ENCODE measurements at places on chromosomes 3 and 15. TPM values are rescaled to one million over a fixed set of nuclear protein-coding genes. Genes with fewer than 3 reads are reported as not detected.

GRCh38 chr3:60461267-60461666 lies 790.0 kb downstream of the FHIT start:
- no peak for DNase-seq

DNA sequence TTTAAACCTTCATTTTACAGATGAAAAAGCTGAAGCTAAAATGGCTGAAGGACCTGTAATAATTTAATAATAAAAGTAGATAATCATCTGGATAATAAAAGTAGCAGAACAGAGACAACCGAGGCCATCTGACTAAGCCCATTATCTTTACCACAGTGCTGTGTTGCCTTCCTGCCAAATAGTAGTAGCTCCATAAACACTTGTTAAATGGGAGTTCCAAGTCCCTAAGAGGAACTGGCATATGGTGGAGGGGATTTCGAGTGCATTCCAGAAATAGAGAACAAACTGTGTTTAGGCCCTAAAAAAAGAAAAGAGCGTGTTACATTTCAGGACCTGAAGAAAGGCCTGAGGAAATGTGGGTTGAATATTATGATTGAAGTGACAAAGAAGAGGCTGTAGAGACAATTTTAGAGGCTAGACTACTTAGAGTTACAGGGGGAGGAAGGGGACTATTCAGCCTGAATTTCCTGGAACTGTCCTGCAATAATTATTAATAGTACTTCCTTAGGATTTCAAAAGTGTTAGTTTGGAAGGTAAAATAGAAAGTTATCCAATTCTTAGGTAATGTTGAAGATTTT lies 424.3 kb downstream of the ROBO2 start:
- DNase-seq, result no peak

The C3orf22 gene
- not detected for total RNA-seq

The PRR20G gene
- total RNA-seq, result not detected

The LRRC2 gene
- 3.3 TPM for total RNA-seq

DNA sequence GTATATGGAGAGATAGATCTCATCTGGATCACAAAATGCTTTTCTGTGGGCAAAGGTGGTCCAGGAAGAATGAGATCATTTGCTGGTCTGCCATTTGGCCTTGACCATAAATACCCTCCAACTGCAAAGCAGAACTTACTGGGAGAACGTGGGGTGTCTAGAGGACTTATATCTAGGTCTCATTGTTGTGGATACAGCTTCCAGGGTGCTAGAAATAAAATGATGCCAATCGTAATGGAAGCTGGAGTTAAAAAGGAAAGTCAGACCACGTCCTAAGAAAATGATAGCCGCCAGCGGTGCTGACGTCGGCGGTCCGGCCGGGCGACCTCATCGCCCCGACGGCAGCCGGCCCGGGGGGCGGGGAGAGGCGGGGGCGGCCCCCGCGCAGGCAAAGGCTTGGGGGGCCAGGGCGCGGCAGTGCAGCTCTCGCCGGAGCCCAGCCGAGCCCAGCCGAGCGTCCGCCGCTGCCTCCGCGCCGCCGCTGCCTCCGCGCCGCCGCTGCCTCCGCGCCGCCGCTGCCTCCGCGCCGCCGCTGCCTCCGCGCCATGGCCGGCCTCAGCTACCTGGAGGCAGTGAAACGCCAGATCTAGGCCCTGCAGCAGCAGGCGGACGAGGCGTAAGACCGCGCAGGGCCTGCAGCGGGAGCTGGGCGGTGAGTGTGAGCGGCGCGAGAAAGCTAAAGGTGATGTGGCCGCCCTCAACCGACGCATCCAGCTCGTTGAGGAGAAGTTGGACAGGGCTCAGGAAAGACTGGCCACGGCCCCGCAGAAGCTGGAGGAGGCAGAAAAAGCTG lies 89.5 kb downstream of the EOMES start:
- DNase-seq, result peak; percentile 63

The CATSPER2 gene
- 0.41 TPM for total RNA-seq

GRCh38 chr3:10655105-10655504 lies 149.7 kb upstream of the ATP2B2 start:
- DNase-seq, result peak; percentile 59

The TMEM212 gene
- not detected for total RNA-seq

The ANKRD34C gene
- not detected for total RNA-seq

GRCh38 chr3:129375099-129375498 lies 53.3 kb downstream of the EFCAB12 start:
- DNase-seq, result no peak

DNA sequence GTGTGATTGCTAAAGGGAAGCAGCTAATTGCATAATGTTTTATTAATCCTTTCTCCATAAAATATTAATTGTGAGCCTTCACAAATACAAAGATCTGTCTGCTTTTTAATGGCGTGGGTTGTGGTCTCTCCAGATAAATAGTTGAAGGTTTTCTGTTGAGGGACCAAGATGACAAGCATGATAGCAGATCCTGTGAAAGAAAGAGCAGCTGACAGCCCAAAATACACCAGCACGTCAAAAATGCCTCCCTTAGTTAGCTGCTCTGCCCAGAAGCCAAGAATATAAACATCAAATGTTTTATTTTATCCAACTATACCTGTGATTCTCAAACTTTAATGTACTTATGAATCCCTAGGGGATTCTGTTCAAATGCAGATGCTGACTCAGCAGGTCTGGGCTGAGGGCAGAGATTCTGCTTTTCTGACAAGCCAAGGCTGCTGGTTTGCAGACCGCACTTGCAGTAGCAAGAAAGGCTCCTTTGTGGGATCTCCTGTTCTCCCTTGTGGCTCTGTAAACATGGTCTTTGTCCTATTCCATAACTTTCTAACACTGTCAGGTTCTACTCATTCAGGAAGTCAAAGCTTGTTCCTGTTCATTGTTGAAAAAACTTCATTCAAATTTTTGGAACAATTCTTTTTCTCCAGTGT lies 119.1 kb upstream of the SLC25A36 start:
- no peak for DNase-seq

The TCAIM gene
- 22.4 TPM for total RNA-seq

- no peak for DNase-seq
Observed at GRCh38 chr3:192831111-192831644, 86.5 kb downstream of the MB21D2 start.
